ENCODE measurements at places on chromosomes 1 and 21.

GRCh38 chr1:211703812-211704537 lies 28.6 kb upstream of the NEK2 start:
- DNase-seq: no peak

- DNase-seq: no peak
Measured at GRCh38 chr1:33371334-33371733, 50.4 kb upstream of the A3GALT2 start.

DNA sequence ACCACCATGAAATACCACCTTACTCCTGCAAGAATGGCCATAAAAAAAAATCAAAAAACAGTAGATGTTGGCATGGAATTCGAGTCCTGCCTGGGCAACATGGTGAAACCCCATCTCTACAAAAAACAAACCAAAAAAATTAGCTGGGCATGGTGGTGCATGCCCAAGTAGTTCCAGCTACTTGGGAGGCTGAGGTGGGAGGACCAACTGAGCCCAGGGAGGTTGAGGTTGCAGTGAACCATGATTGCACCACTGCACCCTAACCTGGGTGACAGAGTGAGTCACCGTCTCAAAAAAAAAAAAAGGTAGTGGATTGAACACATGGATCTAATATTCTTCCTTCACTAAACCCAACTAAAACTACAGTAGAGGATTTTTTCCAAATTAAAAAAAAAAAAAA lies 125.9 kb downstream of the CCDC185 start:
- no peak for DNase-seq

DNA sequence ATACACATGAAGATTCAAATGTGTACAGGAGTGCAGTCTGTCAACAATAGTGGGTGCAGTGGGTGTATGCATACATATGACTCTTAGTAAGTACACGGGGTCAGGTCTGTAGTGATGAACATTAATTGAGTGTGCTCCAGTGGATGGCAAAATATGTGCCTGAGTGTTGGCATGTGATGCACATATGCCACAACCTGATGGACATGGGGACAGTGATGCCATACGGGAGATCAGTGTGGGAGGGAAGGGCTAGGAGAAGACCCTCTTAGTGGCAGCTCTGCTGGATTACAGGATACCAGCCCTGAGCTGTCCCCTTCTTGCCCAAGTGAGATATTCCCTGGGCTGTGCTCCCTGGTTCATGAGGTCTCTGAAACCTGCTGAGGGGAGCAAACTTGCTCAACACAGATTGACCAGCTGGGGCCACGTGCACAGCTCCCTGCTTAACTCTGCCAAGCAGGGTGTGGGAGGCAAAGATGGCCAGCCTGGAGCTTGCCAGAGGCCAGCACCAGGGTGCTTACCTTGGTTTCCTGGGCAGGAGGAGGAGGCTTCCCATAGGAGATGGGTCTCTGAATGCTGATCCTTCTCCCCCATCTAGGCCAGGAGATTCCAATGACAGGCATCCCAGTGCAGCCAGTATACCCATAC lies 2.2 kb downstream of the SHISA4 start:
- no peak for DNase-seq

- no peak for DNase-seq
Measured at GRCh38 chr1:172185211-172185610, 235.3 kb upstream of the C1orf105 start.

GRCh38 chr1:83802460-83803152 lies 196.3 kb downstream of the TTLL7 start:
- no peak for DNase-seq

- DNase-seq: no peak
Measured at GRCh38 chr1:198701766-198702539, 63.1 kb downstream of the PTPRC start.

DNA sequence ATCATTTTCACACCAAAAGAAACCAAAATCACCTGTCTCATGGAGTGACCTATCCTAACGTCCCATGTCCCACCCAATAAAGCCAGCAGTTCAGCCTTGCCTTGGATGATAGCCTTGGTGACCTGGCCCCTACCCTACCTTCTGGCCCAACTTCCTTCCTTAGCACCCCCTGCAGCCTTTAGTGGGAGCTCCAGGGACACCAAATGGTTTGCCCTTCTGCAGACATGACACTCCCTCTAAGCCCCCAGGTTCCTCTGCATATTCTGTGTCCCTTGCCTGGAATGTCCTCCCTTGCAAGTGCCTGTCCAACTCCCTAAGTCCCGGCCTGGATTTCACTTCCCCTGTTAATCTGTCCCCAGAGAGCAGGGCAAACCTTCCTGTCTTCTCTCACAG lies 2.2 kb downstream of the SLFNL1 start:
- DNase-seq: no peak

DNA sequence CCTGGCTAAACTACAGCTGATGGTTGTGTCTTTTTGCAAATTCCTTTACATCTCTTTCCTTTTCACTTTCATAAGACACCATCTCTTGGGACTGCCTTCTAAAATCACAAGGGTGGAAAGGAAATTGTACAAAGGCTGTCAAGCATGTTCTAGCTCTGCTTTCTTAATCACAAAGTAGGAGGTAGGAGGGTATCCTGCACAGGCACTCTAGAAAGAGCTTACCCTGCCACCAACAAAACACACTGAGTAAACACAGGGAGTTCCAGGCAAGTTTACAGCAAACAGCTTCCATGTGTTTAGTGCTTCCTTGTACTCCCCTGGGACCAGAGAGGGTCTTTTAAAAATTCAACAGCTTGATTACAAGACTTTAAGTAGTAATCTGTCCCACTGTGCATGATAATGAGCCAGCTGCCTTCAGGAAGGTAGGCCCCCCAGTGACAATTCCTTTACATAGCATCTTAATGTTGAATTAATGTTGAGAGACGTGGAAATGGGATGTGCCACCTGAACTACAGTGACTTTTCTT lies 2.4 kb downstream of the PLPP3 start:
- no peak for DNase-seq

- no peak for DNase-seq
Measured at GRCh38 chr21:41769111-41769510, 2.3 kb upstream of the RIPK4 start.

- DNase-seq: no peak
Measured at GRCh38 chr1:196181594-196181878, 426.7 kb downstream of the KCNT2 start.

DNA sequence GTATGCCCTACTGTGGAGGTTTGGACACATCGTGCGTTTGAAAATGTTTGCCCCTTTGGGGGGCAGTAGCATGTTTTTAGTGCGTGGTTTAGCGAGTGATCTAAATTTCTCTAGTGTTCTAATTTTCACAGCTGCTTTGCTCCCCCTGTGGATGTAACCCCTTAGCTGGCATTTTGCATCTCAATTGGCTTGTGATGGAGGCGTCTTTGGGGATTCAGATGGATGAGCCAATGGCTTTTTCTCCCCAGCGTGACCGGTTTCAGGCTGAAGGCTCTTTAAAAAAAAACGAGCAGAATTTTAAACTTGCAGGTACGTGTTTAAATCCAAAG lies 836 bp downstream of the CDC7 start:
- DNase-seq: no peak

GRCh38 chr1:89206373-89206772 lies 7.6 kb upstream of the GBP4 start:
- no peak for DNase-seq

GRCh38 chr1:46581681-46582455 lies 22.2 kb downstream of the MKNK1 start:
- DNase-seq: no peak

- DNase-seq: no peak
Measured at GRCh38 chr21:22679207-22679606, 1681.0 kb downstream of the NCAM2 start.

- DNase-seq: no peak
Measured at GRCh38 chr1:5830771-5831599, 161.2 kb downstream of the NPHP4 start.

DNA sequence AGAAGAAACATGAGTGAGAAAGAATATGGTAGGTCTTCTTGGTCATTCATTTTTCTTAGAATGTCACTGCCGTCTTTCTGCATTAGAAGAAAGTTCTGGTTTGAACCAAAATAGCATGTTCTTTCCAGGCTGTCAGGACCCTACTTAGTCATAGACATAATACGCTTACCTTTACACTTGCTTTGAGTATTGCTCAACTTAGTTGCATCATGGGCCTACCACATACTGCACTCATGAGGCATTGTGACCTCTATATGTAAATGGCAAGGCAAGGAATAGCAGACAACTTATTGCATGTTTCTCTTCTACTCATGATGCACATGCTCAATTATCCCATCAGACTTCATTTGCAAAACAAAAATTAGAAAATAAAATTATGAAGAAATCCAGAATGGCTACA lies 415.0 kb downstream of the HLX start:
- no peak for DNase-seq

DNA sequence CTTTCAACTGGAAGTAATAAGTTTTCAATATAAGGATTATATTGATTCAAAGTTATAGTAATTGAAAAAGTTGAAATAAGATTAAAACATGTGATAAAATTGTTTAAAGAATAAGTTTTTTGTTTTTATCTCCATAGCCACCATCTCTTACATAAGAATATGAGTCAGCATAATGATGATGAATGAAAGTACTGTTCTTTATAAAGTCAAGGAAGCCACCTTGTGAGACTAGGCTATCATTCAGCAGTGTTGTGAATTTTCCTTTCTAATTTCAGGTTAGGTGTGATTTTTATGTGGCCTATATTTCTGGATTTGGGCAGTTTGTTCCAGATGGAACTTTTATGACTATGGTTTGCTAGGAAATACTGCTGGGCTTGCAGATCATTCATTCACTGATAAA lies 22.4 kb upstream of the ASB17 start:
- no peak for DNase-seq

DNA sequence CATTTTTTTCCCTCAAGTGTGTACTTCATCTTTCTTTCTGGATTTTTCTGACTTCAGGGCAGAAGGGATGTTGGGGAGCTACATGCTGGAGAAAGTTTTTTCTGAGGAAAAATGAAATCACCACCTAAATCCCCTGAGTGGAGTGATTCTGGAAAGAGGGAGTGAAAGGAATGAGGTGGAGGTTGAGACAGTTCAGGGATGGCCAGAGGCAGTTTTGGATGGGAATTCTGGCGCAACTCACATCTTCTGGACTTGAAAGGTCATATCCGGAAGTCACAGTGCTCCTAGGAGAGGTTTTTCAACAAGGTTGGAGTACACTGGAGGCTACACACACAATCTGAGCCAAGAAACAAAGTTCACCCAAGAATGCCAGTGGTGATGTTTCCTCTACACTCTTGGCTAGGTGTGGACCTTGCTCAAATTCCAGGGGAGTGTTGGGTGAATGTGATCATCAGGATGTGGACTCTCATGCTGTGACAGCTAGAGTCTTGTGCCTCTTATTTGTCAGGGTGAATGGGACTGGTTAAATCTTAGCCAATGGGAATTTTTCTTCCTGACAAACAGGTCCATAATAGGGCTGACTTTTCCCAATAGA lies 161.5 kb downstream of the HLX start:
- no peak for DNase-seq

- no peak for DNase-seq
Measured at GRCh38 chr1:109935451-109935900, 24.8 kb downstream of the CSF1 start.

DNA sequence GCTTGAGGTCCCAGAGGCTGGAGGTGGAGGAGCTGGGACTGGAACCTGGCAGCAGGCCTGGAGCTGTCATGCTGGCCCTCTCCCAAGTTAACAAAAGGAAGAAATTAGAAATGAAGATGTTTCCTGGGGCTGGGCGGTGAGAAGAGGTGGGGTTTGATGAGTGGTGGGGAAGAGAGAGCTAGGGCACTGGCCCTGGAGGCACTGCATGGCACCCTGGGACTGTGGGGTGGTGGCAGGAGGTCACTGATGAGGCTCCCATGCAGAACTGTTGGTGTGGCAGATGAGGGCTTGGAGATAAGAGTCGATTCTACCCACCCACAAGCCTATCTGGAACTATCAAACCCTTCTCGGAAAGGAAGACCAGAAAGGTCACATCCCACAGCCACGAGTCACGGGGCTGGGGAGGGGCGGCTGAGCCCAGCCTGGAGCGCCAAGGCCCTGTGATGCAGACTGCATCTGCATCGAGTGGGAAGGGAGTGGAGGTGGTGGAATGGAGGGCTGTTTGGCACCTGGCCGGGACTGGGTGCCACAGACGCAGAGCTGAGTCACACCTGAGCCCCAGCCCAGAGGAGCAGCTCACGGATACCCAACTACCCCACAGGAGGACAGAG lies 29.4 kb downstream of the MRPL37 start:
- no peak for DNase-seq

DNA sequence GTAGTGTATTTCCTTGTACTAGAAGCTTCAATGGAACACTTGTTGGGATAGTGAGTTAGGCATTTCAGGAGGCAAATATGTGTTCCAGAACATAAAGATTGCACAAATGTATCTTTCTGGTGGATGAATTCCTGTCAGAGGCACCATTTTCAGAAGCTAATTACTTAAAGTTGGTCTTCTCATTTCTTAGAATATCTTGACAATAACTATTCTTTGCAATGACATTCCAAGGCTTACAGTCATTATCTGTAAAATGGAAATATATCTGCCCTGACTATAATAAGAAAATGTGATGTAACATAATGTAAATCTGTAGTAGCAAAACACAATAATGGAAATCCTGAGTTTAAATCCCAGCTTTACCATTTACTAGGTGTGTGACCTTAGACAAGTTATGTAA lies 2.7 kb downstream of the VCAM1 start:
- no peak for DNase-seq

- DNase-seq: peak; percentile 13
Measured at GRCh38 chr1:35883635-35884101, 659 bp downstream of the AGO1 start.

DNA sequence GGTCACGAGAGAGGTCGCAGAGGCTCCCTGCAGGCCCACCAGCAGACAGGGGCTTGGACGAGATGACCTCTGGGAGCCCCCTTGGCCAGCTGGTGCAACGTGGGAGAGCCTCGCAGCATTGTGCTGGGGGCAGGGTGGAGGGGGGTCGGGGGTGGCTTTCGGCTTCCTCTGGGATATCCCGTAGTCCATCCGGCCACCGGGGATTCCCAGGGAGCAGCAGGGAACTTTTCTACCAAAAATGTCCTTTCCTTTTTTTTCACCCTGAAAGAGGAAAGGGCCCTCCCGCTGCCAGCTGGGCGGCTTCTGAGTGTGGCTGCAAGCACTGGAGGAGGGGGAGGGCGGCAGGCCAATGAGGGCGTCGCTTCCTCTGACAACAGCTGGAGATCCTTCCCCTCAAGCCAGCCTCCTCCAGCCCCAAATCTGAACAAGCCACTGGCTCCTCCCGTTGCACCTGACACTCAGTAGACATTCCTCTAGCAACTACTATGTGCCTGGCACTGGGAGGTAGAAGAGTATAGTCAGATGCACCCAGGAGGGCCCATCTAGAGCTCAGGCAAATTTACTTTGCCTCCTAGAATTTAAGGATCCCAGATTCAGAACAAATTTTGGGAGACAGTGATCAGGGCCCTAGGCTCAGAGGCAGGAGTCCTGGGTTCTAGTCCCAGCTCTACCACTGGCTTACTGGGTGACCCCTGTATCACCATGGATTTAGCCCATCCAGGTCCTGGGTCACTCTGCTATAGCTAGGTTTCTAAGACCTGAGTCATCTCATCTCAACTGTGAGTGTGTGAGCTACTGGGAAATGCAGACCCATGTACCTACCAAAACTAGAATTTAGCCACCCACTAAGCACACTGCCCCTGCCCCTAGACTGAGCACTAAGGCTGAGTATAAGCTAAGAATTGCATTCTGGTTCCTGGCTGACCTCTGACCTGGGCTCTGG lies 2.7 kb downstream of the MOB3C start:
- DNase-seq: no peak

- no peak for DNase-seq
Measured at GRCh38 chr1:53562981-53563379, 103.8 kb downstream of the DMRTB1 start.
